ENCODE measurements at places on chromosomes 16 and 17. TPM values are rescaled to one million over a fixed set of nuclear protein-coding genes. Genes with fewer than 3 reads are reported as not detected.
A peak's percentile ranks its signal among the peaks of the same experiment; 100 is the strongest.

- no peak overlapping the region for H3K4me3 ChIP-seq
- peaks cover 3% of the 10 kb centered on the region for H3K36me3 ChIP-seq
- H3K27ac ChIP-seq: peak overlapping the region; percentile 14
Measured at GRCh38 chr16:67748834-67749233, 29.7 kb upstream of the GFOD2 start.

DNA sequence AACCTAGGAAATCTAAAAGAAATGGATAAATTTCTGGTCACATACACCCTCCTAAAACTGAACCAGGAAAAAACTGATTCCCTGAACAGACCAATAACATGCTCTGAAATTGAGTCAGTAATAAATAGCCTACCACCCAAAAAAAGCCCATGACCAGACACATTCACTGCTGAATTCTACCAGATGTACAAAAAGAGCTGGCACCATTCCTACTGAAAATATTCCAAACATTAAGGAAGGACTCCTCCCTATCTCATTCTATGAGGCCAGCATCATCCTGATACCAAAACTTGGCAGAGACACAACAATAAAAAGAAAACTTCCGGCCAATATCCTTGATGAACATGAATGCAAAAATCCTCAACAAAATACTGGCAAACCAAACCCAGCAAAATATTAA lies 52.9 kb downstream of the TTC19 start:
- H3K36me3 ChIP-seq: peaks cover 71% of the 10 kb centered on the region
- H3K27ac ChIP-seq: no peak overlapping the region
- no peaks in the 10 kb centered on the region for H3K27me3 ChIP-seq
- no peak for DNase-seq

DNA sequence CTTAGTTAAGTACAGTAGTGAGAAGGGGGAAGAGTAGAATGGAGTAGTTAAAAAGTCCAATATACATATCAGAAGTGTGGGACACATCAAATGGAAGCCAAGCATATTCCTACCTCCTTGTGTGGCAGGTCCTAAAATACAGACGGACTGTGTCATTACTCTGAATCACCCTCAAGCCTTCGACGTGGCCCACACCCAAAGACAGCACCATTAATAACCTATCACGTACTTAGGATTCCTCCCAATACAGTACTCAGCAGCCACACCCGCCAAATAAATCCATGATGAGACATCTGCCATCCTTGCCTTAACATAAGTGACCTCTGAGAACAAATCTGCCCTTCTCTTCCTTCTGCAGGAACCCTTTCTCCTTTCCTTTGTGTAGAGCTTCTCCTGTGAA lies 38.9 kb downstream of the UBE2G1 start:
- DNase-seq: no peak
- H3K4me3 ChIP-seq: no peak overlapping the region
- H3K4me1 ChIP-seq: peaks cover 4% of the 10 kb centered on the region
- H3K36me3 ChIP-seq: peaks cover 33% of the 10 kb centered on the region

GRCh38 chr17:48624544-48625494 lies 1.3 kb downstream of the HOXB9 start:
- DNase-seq: no peak
- peaks cover 13% of the 10 kb centered on the region for H3K4me1 ChIP-seq
- no peaks in the 10 kb centered on the region for H3K36me3 ChIP-seq
- H3K27me3 ChIP-seq: peaks cover 86% of the 10 kb centered on the region
- H3K4me3 ChIP-seq: no peak overlapping the region
- H3K27ac ChIP-seq: no peak overlapping the region

DNA sequence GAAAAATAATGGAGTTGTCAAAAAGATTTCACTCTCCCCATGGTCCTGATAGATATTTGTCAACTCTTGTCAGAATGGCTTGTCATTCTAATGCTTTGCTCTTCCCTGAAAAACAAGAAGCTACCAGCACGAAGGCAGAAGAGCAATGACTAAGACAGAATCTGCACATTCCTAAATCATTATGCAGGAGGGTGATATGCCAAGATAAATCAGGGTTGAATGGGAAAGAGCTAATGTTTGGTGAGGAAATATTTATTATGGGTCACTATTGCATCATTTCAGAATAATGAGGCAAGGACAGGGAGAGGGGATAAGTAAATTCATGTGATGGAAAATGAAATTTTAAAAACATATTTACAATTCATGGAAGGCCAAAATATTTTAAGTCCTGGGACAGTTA lies 297.5 kb upstream of the XYLT1 start:
- peaks cover 10% of the 10 kb centered on the region for H3K27me3 ChIP-seq
- H3K36me3 ChIP-seq: no peaks in the 10 kb centered on the region
- no peak overlapping the region for H3K4me3 ChIP-seq

- H3K27me3 ChIP-seq: no peaks in the 10 kb centered on the region
- H3K36me3 ChIP-seq: no peaks in the 10 kb centered on the region
- H3K27ac ChIP-seq: no peak overlapping the region
- no peak overlapping the region for H3K4me3 ChIP-seq
- DNase-seq: no peak
Measured at GRCh38 chr16:60463986-60464385, 1572.3 kb downstream of the CDH8 start.

DNA sequence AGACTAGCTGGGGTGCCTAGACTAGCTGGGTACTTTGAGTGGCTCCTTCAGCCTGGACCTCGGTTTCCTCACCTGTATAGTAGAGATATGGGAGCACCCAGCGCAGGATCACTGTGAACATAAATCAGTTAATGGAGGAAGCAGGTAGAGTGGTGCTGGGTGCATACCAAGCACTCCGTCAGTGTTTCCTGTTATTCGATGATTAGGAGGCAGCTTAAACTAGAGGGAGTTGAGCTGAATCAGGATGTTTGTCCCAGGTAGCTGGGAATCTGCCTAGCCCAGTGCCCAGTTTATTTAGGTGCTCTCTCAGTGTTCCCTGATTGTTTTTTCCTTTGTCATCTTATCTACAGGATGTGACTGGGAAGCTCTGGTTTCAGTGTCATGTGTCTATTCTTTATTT lies 8.4 kb upstream of the TMEM235 start:
- no peak overlapping the region for H3K4me3 ChIP-seq
- peaks cover 58% of the 10 kb centered on the region for H3K36me3 ChIP-seq
- peaks cover 23% of the 10 kb centered on the region for H3K4me1 ChIP-seq

DNA sequence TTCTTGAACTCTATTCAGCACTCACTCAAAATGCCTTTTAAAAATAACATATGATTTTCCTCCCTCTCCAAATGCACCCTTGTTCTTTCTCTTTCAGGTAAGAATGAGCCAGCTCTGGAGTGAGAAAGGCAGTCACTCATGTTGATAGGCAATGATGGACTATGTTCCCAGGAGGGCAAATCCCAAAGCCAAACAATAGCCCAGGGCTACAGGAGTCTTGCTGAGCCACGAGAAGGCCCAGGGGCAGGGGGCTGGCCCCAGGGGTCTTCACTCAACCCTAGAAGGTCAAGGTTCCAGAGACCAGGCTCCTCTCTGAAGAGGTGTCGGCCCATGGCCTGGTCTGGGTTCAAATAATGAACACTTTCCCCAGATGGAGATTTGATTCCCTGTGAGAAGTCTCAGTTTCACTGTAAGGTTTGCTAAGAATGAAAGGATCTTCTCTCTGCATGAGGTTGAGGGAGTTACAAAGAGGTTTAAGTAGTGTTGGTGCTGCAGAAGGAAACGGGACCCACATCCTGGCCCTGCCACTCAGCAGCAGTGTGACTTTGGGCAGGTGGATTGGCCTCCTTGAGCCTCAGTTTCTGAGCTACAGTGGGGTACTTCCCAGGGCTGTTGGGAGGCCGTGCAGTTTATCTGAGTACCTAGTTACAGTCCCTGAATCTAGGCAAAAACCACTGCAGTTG lies 49.0 kb downstream of the RTN4RL1 start:
- H3K27me3 ChIP-seq: peaks cover 17% of the 10 kb centered on the region
- H3K27ac ChIP-seq: no peak overlapping the region
- DNase-seq: peak; percentile 34
- H3K4me1 ChIP-seq: peaks cover 28% of the 10 kb centered on the region
- no peaks in the 10 kb centered on the region for H3K36me3 ChIP-seq

DNA sequence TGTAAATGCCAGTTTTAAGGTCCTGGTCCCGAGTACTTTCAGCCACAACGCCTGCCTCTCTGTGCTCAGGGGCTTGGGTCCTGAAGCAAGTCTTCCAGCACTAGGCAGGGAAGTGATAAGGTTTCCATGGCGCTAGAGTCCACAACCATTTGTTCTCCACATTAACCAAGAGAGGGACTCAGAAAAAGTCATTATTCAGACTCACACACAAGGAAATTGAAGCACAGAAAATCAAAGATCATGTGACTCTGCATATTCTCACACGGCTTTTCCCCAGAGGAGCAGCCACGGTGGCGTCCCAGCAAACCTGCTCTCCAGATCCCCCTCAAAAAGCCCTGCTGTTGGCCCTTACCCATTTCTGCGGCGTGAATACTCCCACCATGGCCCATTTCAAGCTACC lies 9.7 kb downstream of the ENPP7 start:
- no peaks in the 10 kb centered on the region for H3K36me3 ChIP-seq
- peaks cover 5% of the 10 kb centered on the region for H3K4me1 ChIP-seq
- peaks cover 23% of the 10 kb centered on the region for H3K27me3 ChIP-seq

DNA sequence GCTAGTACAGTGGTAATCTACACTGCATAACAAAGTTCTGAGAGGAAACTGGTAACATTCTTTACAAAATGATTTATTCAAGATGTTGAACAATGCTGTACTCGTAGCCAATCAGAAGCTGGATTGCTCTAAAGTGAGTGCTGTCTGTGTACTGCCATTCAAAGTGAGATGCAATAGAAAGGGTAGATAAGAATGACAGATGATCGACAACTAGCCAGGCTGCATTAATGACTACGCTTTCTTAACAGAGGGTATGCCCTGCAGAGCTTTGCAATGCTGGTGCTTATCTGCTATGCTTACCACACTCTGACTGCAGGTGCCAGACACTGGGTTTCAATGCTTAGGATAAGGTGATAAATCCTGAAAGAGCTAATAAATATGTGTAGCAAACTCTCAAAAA lies 46.1 kb upstream of the SLC25A19 start:
- H3K27ac ChIP-seq: peak overlapping the region; percentile 74
- peaks cover 73% of the 10 kb centered on the region for H3K4me1 ChIP-seq
- no peak for DNase-seq
- peaks cover 29% of the 10 kb centered on the region for H3K36me3 ChIP-seq

- DNase-seq: no peak
- no peak overlapping the region for H3K4me3 ChIP-seq
- H3K36me3 ChIP-seq: no peaks in the 10 kb centered on the region
- H3K4me1 ChIP-seq: no peaks in the 10 kb centered on the region
Measured at GRCh38 chr17:33986566-33986965, 268.5 kb upstream of the CCL2 start.

DNA sequence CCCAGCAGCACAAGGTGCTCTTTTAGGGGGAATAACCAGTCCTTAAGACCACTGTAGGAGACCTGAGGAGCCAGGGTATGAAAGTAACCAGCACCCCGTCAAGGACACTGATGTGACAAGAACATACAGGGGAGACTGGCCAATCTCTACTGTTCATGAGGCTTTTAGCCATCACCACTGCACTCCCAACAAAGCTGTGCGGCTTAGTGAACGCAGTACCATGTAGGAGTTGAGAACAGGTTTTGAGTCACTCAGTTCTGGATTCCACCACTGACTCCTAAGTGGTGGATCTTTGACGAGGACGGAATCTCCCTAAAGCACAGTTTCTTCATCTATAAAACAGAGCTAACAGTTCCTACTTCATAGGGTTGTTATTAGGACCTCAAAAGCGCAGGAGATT lies 26.8 kb downstream of the COG4 start:
- H3K27me3 ChIP-seq: no peaks in the 10 kb centered on the region
- no peak overlapping the region for H3K4me3 ChIP-seq
- peaks cover 21% of the 10 kb centered on the region for H3K4me1 ChIP-seq
- H3K27ac ChIP-seq: no peak overlapping the region
- DNase-seq: no peak
- peaks cover 62% of the 10 kb centered on the region for H3K36me3 ChIP-seq

DNA sequence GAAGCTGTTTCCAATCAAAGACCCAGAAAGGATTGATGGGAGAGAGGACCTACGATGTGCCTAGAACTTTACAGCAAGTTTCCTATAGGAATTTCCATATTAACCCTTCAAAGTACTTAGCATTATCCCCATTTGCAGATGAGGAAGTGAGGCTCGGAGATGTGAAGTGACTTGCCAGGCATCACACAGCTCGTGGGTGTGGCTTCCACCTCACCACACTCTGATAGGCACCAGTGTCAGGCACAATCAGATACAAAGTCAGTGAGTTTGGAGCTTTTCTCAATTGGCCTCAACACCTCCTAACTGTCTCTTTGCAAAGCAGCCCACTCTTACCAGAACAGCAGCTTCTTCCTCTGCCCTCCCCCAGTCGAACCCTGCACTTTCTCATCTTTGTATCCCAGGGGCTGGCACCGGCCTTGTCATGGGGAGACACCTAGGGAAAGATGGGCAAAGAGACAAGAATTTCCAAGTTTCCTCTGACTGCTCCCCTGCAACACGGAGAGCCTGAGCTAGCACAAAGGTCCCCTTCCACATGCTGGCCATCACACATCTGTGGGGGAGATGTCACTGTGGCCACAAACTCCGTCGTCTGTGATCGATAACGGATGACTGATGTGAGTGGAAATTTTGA lies 37.4 kb upstream of the CCL1 start:
- no peak overlapping the region for H3K4me3 ChIP-seq
- no peak overlapping the region for H3K27ac ChIP-seq
- peaks cover 35% of the 10 kb centered on the region for H3K4me1 ChIP-seq
- H3K36me3 ChIP-seq: no peaks in the 10 kb centered on the region
- no peak for DNase-seq

DNA sequence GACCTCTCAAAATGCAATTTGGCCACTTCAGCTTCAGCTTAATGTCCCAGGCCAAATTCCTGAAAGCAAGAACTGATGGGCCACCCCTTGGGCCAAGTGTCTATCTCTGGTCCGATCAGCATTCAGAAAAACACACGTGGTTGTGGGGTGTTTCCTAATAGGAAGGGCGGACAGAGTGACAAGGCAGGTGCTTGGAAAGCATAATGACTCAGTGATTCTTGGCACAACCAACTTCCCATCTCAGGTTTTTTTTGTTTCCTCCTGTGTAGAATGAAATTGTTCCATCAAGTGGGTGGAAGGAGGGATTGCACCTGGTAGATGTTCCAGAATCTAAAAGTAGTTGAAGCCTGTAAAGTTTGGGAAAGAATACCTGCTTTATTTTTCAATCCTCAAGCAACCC lies 155.6 kb downstream of the HS3ST2 start:
- no peak overlapping the region for H3K4me3 ChIP-seq
- no peaks in the 10 kb centered on the region for H3K36me3 ChIP-seq
- H3K27ac ChIP-seq: no peak overlapping the region
- DNase-seq: no peak
- peaks cover 9% of the 10 kb centered on the region for H3K27me3 ChIP-seq

- no peak for DNase-seq
- H3K4me3 ChIP-seq: no peak overlapping the region
- no peaks in the 10 kb centered on the region for H3K4me1 ChIP-seq
- H3K27ac ChIP-seq: no peak overlapping the region
- no peaks in the 10 kb centered on the region for H3K36me3 ChIP-seq
Measured at GRCh38 chr17:41519501-41520224, 973 bp upstream of the KRT15 start.

- peaks cover 28% of the 10 kb centered on the region for H3K4me1 ChIP-seq
- H3K36me3 ChIP-seq: peaks cover 24% of the 10 kb centered on the region
- H3K27ac ChIP-seq: no peak overlapping the region
Measured at GRCh38 chr16:2748757-2749455, 3.5 kb upstream of the SRRM2 start.

Gene KRT31
- not detected for total RNA-seq

Gene TMEM238L
- not detected for total RNA-seq

Gene RCVRN
- not detected for total RNA-seq

Gene RNF227
- 4.4 TPM for total RNA-seq
